K562 (cell line): ENCODE measurements at places on chromosomes 6 and 20.

- DNase-seq, result no peak
These were observed 49.0 kb downstream of the COL19A1 start for GRCh38 chr6:69915346-69915745.

- DNase-seq, result no peak
These were observed 12.8 kb downstream of the RAMACL start for GRCh38 chr6:166573511-166574216.

DNA sequence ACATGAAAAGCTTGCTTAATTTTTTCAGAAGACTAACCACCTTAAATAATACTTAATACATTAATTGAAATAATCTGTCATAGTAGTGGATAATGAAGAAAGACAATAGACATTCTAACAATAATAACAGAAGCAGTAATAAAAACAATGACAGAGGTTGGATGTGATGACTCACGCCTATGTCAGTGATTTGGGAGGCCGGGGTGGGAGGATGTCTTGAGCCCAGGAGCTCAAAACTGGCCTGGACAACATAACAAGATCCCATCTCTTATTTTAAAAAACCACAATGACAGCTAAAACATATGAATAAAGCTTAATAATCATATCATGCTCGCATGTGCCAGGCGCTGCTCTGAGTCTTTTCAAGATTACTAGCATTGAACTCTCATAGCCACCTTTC lies 105.5 kb downstream of the IPCEF1 start:
- no peak for DNase-seq

GRCh38 chr20:37954626-37955025 lies 51.7 kb downstream of the VSTM2L start:
- DNase-seq, result no peak

DNA sequence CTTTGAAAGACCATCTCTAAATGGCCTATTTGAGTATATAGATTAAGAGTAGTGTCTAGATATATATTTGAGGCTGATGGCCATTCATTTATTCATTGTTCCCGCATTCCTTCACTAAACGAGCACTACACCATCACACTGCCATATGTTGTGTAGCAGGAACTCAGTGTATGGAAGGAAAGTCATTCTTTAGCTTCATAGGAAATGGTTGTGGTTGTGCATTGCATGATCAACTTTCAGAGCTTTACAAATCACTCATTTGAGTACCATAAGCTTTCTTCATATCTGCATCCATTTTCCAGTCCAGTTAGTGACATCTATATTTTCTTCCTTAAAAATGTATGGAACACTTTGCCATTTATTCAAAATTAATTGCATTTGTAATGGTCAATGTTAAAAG lies 97.9 kb downstream of the ARID1B start:
- DNase-seq, result no peak

DNA sequence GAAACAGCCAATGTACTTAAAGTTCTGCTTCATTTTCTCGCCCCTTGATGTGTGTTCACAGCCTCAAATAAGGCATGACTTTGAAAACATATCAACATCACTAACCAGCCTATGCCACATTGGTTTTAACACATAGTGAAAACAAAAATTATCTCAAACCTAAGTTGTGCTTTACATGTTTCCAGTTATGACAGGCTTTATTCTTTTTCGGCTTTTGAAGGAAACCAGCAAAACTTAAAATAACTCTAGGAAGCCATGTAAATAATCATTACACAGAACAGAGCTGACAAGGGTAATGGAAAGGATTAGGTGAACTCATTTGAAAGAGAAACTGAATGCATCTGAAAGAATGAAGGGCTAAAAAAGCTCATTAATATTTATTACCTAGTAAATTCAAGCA lies 42.1 kb downstream of the BMP5 start:
- DNase-seq, result no peak
